ENCODE measurements at places on chromosomes 5 and 9.

- DNase-seq, result no peak
These were observed 8.3 kb downstream of the N4BP3 start for GRCh38 chr5:178121391-178122276.

- no peak for DNase-seq
These were observed 78.9 kb downstream of the GOLPH3 start for GRCh38 chr5:32095261-32095671.

DNA sequence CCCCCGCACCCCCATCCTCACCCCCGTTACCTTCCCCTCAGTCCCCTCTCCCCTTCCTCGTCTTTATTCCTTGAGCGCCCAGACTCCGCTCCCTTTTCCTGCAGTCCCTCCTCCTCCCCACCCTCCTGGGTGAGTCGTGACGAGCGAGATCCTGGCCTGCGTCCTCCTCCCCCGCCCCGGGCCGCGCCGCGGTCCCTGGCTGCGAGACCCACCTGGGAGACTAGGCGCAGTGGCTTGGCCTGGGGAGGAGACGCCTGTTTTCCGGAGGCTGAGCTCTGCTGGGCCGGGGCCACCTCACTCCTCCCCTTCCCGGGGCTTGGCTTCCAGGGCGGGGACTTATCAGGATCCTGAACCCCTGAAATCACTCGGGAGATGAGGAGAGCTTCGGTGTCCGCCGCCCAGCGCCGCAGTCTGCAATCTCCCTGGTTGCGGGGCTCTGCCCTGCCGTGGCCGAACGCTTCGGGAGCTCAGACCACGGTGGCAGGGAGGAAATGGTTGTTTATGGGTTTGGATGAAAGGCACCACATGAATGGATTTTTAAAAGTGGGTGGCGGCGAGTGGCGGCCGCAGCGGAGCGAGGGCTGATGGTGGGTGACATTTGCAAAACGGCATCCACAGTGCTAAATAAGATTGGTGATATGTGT, 984 bp downstream of the STXBP1 start:
- DNase-seq, result no peak

DNA sequence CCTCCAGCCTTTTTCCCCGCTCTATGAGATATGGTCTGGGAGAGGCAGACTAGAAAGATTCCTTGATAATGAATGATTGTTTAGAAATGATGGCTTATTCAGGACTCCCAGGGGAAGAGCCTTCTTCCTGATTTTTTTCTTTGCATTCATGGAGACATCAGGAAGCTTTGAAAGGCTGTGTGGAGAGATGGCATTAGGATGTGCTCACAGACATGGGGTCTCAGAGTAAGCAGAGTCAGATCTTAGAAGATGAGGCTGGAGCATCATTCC, 37.1 kb downstream of the PPARGC1B start:
- DNase-seq, result no peak

DNA sequence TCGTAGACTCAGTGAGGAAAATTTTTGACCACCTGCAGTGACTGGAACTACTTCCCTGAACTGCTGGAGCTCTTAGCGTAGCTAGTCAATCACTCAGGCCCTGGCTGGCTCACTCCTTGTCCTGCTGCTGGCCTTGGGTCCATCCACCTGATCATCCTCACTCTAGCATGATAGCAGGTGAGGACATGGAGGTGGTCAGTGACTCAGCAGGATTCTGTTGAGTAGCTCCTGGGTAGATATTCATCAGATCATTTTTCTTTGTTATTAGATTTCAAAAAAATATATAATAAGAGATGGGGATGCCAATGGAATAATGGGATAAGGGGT, 25.0 kb upstream of the SEMA4D start:
- no peak for DNase-seq

DNA sequence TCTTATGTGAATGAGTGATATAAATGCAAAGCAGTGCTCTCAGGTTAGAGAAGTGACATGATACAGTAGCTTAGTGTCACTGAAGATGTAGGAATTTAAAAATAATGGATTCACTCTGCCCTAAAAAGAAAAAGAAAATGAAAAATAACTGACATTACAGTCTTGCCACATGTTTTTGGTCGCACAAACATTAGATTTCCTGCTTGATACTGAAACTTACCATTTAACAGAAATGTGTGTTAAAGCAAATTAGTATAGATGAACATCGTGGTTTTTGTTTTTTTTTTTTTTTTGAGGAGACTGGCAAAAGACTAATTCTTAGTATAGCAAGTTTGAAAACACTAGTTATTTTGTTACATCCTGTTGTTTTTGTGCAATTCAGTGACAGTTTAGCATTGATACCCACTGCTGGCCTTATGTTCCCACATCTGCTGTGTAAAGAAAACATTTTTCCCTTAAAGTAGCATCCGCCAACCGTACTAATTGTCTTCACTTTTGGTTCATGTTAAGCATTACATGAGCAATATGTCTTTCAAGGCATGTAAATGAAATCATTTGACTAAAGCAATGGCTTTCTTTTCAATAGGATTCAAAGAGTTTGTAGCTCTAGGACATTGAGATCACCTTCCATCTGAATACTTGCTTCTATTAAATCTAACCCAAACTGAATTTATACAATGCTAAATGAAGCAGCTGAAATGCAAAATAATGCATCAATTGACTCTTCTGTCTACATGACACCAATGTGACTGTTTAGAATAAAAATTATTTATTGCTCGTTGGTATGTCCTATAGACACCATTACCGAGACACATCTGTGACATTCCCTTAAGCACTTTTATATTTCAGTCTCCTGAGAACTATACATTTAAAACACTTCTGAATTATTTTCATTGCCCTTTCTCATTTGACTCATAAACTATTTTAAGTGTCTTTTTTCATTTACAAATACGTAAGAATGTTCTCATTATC, 859.1 kb downstream of the MAT2B start:
- DNase-seq, result no peak

DNA sequence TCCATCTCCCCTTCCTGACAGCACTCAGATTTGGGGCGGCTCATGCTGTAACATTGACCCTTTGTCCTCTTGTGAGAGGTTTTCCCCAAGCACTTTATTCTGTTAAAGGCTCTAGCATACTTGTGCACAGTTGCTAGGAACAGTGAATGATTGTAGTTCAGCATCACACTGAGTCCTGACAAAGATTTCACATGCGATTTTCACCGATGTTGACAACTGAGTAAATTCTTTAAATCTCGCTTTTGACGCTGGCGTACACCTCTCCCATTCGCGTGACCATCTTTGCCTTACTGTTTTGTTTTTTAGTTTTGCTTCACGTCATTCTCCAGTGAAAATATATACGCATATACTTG, 780 bp downstream of the CDC37L1 start:
- no peak for DNase-seq

- DNase-seq, result no peak
These were observed 46.4 kb upstream of the PLIN2 start for GRCh38 chr9:19173598-19174125.

GRCh38 chr5:43152946-43153345, 32.2 kb downstream of the ZNF131 start:
- DNase-seq, result no peak

DNA sequence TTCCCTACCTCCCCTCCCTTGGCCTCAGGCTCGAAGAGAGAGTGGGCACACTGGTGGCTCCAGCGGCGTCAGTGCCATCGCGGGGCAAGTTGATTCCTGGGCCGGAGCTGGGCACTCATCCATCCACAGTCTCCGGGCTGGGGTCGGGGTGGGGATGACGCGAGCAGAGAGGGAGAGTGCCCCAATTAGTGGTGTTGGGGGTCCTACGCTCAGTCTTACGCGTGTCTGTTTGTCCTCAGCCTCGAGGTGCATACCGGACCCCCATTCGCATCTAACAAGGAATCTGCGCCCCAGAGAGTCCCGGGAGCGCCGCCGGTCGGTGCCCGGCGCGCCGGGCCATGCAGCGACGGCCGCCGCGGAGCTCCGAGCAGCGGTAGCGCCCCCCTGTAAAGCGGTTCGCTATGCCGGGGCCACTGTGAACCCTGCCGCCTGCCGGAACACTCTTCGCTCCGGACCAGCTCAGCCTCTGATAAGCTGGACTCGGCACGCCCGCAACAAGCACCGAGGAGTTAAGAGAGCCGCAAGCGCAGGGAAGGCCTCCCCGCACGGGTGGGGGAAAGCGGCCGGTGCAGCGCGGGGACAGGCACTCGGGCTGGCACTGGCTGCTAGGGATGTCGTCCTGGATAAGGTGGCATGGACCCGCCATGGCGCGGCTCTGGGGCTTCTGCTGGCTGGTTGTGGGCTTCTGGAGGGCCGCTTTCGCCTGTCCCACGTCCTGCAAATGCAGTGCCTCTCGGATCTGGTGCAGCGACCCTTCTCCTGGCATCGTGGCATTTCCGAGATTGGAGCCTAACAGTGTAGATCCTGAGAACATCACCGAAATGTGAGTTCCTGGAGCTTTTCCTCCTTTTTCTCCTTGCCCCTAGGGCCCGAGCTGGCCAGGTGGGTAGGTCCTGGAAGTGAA, 861 bp downstream of the NTRK2 start:
- DNase-seq, result no peak

GRCh38 chr5:44377057-44377456, 12.2 kb downstream of the FGF10 start:
- DNase-seq, result no peak

- no peak for DNase-seq
These were observed 30.2 kb upstream of the SLC9A3 start for GRCh38 chr5:554284-554988.

DNA sequence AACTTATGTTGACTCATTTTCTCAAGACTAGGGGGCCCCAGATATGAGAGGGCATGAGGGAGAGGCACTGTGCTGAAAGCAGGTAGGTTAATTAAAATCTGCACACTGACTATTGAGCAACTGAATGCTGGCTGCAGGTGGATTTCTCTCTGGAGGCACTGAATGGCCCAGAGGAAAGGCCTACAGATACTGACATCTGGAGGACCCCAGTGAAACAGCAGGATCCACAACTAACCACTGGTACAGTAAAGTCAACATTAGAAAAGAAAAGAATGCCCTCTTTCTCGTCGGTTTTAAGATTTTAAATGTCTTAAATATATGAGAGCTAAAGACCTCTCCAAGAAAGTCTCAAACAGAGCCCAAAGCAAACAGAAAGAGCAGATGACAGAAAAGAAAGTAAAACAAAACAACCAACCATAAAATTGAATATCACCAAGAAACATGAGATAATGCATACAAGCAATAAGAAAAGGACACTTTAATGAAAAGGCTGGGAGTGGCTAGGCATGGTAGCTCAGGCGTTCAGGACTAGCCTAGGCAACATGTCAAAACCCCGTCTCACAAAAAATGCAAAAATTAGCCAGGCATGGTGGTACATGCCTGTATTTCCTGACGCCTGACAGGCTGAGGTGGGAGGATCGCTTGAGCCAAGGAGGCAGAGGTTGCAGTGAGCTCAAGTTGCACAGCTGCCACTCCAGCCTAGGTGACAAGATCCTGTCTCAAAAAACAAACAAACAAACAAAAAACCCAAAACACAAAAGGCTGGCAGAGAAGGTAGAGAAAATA, 43.3 kb downstream of the PUM3 start:
- DNase-seq, result no peak

- no peak for DNase-seq
These were observed 198.3 kb downstream of the AUH start for GRCh38 chr9:91163444-91163772.

DNA sequence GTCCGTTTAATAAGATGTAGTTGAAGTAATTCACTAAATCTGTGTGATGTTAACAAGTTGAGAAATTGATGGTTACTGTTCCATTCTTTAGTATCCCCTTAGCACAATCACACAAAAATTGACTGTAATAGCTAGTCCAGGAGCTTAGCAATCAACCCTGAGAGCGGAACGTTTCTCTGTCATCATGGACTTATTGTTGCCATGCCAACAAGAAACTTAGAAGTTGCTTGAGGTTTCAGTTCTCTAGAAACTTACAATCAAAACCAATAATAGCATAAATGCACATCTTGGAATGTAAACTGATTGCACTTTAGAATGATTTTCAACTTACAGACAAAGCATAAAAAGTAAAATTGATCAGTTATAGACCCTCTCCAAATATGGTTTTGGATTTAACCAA, 125.4 kb upstream of the ANKH start:
- no peak for DNase-seq

- no peak for DNase-seq
These were observed 9.3 kb upstream of the ANKDD1B start for GRCh38 chr5:75601996-75602395.

DNA sequence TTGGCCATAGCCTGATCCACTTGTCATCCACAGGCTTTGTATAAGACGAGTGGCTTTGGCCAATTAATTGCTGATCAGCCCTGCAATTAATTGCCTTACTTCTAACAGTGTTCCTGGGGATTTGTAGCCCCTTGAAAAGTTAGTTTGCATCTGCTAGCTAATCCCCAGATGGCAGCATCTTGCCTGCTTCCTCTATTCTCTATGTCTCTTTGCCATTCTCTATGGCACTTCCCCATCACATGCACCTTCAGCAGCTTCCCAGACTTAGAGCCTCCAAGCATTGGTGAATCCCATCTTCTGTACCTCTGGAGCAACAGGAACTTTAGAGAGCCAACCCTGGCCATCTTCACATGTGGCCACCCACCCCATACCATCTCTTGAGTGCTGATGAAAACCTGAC, 197.0 kb upstream of the DMAC1 start:
- DNase-seq, result no peak

DNA sequence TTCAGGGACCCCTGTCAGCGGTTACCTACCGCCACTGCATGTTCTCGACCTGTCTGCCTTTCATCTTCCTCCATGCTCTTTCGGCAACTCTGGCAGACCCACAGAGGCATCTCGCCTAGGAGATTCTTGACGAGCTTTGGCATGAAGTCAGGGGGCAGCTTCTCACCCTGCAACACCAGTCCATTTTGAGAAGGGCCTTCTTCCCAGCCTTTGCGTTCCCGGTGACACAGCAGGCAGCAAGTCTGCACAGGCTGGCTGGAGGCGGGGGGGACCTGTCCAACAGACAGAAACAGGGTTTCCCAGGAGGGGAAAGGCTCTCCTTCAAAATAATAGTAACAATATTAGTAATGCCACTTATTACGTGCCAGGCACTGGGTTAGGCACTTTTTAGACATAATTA, 15.5 kb downstream of the FAM193B start:
- DNase-seq, result no peak

DNA sequence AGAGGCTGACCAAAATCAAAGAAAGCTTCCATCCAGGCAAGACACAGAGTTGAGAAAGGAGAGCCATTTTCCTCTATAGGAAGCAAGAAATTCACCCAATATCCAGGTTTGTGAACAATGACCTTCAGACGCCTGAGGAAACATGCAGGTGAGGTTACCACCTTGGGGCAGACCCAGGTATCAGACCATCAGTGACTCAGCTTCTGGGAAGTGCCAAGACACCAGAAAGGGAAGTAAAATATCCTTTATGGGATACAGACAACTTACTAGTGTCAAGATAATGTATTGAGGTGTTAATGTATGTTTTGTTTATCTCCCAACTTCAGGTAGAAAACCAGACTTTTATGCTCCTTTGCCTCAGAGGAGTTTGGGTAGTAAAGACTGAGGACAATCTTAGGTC, 2.2 kb upstream of the DTWD2 start:
- DNase-seq, result no peak

DNA sequence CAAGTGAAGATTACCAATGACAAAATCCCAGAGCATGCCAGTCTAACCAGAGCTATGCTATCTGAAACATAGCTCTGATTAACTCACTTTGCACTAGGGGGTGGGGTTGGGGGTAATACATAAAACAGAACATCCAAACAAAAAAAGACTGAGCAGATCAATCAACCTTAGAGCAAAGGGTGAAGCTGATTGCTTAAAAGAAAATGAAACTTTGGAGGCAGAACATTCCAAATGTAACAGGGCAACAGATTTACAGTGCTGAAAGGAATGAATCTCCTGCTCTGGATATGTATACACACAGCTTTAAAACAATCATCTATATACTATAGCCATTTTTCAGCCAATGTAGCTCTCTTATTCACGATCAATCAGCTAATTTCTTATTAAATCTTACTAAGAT, 4.9 kb downstream of the IL6ST start:
- no peak for DNase-seq

- DNase-seq, result no peak
These were observed 184.2 kb downstream of the FANCC start for GRCh38 chr9:95133325-95133705.
